ENCODE measurements at places on chromosomes 1 and 21. TPM values are rescaled to one million over a fixed set of nuclear protein-coding genes. Genes with fewer than 3 reads are reported as not detected.

DNA sequence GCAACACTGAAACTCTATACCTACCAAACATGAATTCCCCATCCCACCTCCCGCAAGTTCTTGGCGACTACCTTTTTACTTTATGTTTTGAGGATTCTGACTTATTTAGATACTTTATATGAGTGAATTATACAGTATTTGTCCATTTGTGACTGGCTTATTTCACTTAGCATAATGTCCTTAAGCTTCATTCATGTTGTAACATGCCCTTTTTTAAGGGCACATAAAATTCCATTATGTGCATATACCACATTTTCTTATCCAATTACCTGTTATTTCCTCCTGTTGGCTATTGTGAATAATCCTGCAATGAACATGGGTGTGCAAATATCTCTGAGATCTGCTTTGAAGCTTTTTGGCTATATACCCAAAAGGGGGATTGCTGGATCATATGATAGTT, 22.0 kb upstream of the CHIT1 start:
- no peak for DNase-seq

The OR10J1 gene
- not detected for total RNA-seq

The MSTO1 gene
- total RNA-seq = 50.9 TPM

DNA sequence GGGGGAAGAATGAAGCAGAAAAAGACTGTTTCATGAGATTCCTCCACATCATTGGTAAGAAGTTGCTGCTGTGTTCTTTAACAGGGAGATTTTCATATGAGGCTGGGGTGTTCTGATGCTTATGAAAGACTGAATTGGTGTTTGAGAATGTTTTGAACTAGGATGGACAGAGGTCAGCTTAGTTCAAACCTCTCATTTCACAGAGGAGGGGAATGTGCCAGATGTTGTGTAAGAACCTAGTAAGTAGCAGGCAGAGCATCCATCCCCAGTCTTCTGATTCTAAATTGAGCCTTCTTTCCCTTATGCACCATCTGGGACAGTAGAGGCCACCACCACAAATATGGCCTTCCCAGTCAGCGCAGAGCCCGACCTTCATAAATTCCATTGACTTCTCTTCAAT, 43.7 kb downstream of the SAMD13 start:
- no peak for DNase-seq

- DNase-seq = no peak
Measured at GRCh38 chr1:56477164-56478111, 101.9 kb downstream of the PLPP3 start.

DNA sequence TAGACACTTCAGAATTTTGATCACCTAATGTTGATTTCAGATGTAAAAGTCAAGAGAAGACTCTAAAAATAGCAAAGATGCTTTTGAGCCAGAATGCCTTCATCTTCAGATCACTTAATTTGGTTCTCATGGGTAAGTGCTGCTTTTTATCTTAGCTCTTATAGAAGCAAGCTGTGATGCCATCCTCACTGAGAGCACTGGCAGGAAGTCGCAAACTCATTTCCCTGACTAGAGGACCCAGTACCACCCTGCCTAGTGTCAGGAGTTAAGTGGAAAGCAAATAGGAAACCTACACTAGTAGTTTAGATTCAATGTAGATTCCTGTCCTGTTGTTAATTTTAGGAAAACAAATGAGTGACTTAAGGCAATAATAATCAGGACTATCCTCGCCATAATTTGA, 12.1 kb downstream of the IFNAR2 start:
- DNase-seq = no peak

The SPRR2B gene
- total RNA-seq = not detected

GRCh38 chr1:94416901-94417727, 1.1 kb upstream of the ABCD3 start:
- DNase-seq = no peak

- DNase-seq = no peak
Measured at GRCh38 chr1:232222614-232223013, 407.3 kb downstream of the SIPA1L2 start.

DNA sequence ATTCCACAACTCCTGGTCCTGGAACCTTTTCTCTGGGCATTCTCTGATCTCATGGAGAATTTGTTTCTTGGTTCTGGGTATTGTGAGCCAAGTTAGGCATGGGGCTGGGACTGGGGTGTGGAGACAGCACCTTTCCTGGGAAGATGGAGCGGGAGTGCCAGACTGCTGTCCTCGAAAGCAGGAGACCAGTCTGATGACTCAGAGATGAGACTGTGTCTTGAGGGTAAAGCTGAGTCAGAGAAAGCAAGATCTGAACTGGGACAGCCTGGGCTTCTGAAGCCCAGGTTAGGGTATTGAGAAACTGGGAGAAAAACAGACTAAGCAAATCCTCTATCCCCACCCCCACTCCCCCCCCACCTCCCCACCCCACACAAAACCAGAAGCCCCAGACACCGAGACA, 2.2 kb upstream of the KANK4 start:
- DNase-seq = no peak

The LRRIQ3 gene
- 0.84 TPM for total RNA-seq

The HAPLN2 gene
- not detected for total RNA-seq

GRCh38 chr1:156560585-156561163, 11.7 kb downstream of the IQGAP3 start:
- DNase-seq = no peak

- DNase-seq = no peak
Measured at GRCh38 chr1:64675718-64676345, 69.0 kb upstream of the RAVER2 start.

Data from omental fat pad (tissue), 4 donors.